ENCODE measurements at places on chromosomes 12 and 14.

DNA sequence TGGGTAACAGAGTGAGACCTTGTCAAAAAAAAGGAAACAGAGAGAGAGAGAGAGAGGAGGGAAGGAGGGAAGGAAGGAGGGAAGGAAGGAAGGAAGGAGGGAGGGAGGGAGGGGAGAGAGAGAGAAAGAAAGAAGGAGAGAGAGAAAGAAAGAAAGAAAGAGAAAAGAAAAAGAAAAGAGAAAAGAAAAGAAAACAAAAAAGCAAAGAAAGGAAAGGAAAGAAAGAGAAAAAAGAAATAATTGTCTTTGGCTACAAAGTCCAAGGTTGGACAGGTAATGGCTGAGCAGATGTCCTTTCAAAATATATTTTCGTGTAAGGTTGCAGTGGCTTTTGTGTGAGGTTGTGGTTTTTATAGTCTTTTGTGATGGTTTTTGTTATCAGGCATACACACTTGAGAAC is 21.6 kb upstream of the CCDC60 start:
- DNase-seq = no peak

DNA sequence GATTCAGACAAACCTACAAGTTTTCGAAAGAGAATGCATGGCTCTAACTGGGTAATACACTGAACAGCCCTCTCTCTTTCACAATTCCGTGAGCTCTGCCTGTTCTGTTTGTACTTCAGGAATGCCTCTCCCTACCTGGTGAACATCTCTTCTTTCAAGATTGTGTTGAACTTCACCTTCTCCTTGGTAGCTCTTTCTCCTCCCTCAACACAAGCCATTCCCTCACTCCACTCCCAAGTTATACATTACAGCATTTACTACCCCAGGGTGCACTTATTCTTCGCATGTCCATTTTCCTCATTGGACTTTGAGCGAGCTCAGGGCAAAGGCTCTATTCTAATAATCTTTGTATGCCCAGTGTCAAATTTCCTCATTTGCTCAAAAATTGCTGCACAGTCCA is 28.3 kb downstream of the NRDE2 start:
- no peak for DNase-seq

GRCh38 chr14:70036665-70037064 is 152.1 kb downstream of the SLC8A3 start:
- DNase-seq = no peak

DNA sequence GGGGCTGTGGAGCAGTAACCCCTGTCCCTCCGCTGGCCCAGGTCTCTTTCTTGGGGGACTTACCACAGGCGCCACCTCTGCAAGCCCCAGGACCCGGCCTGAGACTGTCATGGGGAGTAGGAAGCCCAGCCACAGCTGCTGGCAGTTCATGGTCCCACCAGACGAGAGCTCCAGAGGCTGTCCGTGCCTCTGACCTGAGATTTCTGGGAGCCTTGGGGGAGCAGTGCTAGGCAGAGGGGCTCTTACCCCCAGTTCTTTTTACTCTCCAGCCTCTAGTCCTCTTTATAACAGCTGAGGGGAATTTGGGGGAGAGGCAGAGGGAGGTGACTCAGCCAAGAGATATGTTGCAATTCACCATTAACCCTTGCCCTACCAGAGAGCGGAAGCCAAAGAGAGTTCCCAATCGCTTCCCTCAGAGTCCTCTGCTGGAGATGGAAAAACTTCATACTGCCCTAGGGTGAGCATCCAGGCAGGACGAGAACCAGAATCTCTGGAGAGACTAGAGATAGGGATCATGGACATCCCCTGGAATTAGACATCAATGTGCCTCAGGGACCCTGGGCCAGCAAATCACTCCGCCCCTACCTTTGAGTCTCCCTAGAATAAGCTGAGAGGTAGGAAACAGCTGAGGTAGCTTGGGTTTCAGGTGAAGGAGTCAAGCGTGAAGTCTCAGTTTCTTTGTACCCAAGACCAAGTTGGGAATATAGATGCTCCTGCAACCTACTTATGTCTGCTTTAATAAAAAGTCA is at the start of gene MMP19:
Gene MMP19, minus strand, starts transcription at position 256 of the 749 bp plus-strand sequence. Its CDS starts 106 bp downstream, at position 150.
- no peak for DNase-seq

DNA sequence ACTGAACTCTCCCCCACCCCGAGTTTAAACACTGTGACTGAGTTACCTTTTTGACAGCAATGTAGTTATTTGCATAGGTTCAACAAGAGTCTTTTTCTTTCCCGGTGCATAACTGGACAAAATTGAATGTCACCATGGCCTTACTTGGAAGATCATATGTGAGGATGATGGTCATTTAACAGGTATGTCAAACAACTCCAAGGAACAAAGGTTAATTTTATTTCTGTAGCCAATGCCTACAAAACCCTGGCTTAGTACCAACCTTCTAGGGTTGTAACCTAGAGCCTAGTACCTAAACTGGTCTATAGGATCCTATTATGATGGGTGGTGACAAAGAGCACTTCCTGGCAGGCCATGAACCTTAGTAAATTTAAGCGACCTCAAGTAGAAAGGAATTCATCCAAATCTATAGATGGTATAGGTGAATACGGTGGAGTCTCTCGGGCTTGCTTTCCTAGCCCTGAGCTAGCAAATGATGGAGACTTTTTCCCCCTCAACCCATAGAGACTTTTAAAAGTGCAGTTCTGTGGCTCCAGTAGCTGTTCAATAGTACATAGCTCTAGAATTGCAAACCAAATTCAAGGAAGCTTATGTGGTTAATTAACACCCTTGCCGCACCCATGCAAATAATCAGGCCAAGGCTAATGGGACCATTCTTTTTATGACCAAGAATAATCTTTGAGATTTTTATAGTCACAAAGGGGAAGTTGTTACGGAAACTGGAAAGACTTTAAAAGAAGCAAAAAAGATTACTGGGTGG is 89.0 kb downstream of the SLC38A1 start:
- no peak for DNase-seq

DNA sequence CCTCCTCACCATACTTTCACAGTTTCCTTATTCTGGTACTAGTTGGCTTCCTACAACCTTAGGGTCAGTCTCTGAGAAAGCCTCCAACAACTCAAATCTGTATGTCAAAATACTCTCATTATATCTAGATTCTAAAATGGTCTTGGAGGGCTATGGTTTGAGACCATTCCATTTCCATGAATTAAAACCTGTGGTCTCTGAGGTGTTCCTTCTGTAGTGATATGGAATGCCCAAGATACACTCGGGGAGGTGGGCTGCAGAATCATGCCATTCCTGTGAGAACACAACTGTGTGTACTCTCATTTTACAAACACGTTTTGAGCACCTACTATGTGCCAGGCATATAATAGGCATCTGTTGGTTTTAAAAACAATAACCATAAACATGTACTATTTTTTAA is 74.0 kb downstream of the FERMT2 start:
- DNase-seq = no peak

GRCh38 chr14:56118611-56119181 is 485 bp downstream of the PELI2 start:
- peak; percentile 25 for DNase-seq
